ENCODE measurements at places on chromosomes 7 and 10.
A peak's percentile ranks its signal among the peaks of the same experiment; 100 is the strongest.

- DNase-seq: no peak
Measured at GRCh38 chr7:157547102-157547501, 210.3 kb downstream of the DNAJB6 start.

DNA sequence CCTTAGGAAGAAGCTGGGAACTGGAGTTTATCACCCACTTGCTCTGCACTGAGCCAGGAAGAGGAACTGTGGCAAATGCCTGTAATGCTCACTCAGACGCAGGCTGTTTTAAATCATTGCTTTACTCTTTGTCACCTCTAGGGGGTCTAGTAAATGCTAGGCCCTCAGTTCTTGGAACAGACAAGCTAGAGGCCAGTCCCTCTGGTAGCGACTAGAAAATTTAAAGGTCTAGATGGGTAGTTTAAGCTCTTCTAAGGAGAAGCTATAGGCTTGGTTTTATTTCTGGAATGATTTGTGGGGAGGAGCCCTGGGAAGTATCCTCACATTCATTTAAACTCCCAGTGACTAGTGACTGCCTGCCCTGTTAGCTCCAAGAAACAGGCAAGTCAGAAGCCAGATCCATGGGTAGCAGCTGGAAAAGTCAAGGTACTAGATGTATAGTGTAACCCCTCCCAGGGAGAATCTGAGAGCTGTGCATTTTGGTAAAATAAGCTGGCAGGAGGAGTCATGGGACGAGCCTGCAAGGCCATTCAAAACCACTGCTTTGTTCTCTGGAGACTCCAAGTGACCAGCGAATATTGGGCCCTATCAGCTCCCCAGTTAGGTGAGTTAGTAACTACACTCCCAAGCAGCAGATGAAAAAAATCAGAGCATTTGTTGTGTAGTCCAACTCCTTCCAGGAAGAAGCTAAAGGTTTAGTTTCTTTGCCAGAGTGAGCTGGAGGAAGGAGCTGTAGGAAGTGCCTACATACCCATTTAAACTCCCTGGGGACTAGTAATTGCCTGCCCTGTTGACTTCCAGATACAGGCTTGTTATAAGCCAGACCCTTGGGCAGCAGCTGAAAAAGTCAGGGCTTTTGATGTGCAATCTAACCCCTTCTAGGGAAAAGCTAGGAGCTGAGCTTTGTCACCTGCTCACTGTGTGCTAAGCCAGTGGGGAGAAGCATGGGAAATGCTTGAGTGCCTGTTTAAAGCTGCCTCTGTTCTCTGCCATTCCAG is 68.9 kb downstream of the DYNC1I1 start:
- DNase-seq: no peak

GRCh38 chr10:5666008-5666840 is at the start of gene ASB13:
TSS of gene ASB13 (minus strand) at chr10:5666595. CDS start at chr10:5666551, 44 bp downstream.
- no peak for DNase-seq

- DNase-seq: no peak
Measured at GRCh38 chr7:105611856-105612775, 30.8 kb upstream of the EFCAB10 start.

GRCh38 chr7:128000854-128001265 is 30.4 kb downstream of the LRRC4 start:
- no peak for DNase-seq

GRCh38 chr10:87508837-87509236 is 4.1 kb downstream of the MINPP1 start:
- no peak for DNase-seq

- no peak for DNase-seq
Measured at GRCh38 chr10:30812018-30812851, 182.7 kb upstream of the LYZL2 start.

GRCh38 chr7:130732980-130733930 is 752 bp downstream of the KLF14 start:
- peak; percentile 6 for DNase-seq

GRCh38 chr10:29408847-29409240 is 120.0 kb downstream of the LYZL1 start:
- no peak for DNase-seq

- DNase-seq: no peak
Measured at GRCh38 chr7:13090959-13091358, 403.5 kb downstream of the ARL4A start.

DNA sequence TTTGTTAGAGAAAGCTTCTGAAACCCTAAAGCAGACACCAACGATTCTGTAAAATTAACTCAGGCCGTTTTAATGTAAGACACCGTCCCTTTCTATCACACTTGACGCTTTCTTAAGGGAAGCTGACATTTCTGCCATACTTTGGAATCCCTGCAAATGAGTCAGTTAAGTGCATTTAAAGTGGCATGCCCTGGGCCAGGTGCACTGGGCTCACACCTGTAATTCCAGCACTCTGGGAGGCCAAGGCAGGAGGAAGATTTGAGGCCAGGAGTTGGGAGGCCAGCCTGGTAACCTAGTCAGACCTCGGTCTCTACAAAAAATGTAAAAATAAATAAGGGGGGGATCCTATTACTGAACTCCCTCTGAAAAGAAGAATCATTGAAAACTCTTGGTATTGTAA is 4.4 kb downstream of the UBE2H start:
- no peak for DNase-seq

DNA sequence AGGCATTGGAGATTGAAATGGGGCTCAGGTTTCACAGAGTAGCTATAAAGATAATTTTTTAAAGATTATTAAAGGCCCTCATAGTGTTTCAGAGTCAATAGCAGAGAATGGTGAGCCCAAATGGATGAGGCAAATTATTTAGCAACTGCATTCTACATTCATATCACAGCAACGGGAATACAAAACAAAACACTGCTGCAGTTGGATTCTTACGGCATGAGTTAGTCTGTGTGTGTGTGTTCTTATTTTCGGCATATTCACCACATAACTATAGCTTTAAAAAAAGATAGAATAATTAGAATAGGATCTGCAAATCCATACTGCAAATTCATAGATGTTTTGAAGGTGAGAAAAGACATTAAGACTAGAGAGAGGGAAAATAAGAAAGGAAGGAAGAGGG is 66.0 kb downstream of the SUGCT start:
- DNase-seq: no peak

DNA sequence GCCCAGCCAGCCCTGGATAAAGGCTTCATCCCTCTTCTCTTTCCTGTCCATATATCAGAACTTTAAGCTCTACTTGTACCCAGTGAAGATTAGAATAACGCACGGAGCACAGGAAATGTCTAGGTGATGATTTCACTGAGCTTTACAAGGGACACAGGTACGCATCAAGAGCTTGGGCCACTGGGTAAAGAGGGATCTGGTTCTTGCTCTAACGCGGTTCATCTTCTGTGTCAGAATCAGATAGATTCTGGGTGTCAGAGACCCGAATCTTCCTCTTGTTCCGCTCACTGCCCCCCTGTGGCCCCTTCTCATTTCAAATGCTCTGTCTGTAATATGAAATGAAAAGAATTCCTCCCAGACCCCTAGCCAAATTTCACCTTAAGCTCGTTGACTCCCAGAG is 24.7 kb downstream of the IL2RA start:
- DNase-seq: no peak

DNA sequence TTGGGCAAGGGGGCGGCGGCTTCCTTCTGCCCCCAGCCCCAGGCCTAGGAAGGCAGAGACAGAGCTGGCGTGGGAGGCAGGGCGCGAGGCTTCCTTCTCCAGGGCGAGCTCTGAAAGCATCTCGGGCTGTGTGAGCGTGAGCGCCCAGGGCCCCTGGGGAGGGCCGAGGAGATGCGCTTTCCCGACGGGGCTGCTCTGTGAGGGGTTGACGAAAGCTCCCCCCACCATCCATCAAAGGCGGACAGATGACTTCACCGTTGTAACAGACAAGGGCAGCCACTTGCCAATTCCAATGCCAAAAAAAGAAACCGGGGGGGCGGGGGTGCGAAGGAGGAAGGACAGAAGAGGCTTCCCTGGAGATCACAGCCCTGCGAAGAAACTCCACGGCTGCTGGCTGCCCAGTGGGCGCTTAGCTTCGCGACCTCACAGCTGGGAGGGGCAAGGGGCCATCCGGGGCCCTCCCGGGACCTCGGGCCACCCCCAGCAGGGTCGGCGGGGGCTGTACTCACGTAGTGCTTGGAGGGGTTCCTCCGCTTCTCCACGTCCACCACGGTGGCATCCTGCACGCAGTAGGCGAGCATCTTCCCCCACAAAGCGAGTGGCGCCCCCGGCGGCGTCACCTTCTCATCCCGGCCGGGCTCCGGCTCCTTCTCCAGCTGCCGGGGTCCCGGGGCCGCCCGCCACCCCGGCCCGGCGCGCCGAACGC is 537 bp downstream of the SH3PXD2A start:
- no peak for DNase-seq

- no peak for DNase-seq
Measured at GRCh38 chr10:78471723-78472550, 438.3 kb downstream of the RPS24 start.

- DNase-seq: no peak
Measured at GRCh38 chr7:127486654-127487053, 94.1 kb upstream of the ZNF800 start.

- no peak for DNase-seq
Measured at GRCh38 chr10:52682766-52683165, 89.8 kb downstream of the MBL2 start.

DNA sequence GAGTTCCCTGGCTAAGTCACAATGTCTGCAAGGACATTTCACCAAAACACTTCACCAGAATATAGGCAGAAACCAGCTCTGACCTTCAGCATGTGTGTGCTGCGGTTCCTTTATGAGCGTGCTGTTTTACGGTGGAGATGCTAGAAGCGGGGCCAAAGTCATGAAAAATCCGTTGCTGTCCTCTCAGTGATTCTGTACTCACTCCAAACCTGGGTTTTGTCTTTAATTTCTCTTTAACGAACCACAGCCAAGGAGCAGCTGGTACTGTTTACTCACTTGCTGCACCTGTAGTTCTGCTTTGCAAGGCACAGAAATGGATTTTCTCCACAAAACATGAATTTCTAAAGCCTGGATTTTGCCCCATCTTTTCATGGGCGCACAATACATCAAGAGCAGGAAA is 639.9 kb downstream of the PHTF2 start:
- no peak for DNase-seq

DNA sequence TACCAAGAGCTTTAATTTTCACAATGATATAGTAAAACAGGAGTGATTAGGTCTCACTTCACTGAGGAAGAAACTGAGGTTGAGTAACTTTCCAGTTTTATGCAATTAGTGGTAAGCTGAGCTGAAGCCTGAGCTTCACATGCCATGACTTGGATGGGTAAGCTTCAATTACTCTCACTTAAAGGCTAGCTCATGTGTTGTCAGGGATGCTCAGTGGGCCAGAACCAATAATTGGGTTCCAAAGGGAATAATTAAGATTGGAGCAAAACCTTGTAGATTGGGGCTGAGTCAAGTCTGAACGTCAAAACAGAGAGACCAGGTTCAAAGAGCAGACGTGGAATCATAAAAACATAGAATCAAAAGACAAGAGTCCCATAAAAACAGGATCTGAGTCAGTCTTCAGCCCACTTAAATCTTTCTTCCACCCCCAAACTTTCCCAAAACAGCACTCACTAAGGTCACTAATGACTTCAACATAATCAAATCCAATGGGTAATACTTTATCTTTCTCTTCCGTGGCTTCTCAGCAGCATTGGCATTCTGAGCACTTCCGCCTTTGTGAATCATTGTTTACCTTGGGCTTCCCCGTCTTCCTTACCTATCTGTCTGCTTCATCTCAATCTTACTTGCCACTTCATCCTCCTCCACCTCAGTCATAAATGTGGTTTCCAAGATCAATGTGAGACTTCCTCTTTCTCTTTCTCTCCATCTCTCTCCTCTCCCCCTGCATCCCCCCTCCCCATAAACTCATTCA is 23.0 kb upstream of the EGFR start:
- DNase-seq: no peak

- no peak for DNase-seq
Measured at GRCh38 chr10:121580276-121581116, 17.7 kb downstream of the FGFR2 start.

DNA sequence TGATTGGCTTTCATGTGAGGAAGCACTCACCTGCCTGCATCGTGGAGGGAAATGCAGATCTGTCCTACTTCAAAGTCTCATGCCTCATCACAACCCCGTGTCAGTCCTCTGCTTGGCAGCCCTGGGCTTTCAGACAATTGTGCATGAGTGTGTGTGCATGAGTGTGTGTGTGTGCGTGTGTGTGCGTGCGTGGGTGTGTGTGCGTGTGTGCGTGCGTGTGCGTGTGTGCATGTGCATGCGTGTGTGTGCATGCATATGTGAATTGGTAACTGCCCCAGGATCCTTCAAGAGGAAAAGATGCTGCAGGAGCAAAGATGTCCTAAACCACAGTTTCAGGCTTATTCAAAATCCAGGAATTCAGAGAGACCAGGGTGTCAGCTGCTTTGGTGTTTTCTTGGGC is 71.3 kb downstream of the LANCL2 start:
- no peak for DNase-seq

- no peak for DNase-seq
Measured at GRCh38 chr10:21212348-21212747, 313.1 kb downstream of the SKIDA1 start.

DNA sequence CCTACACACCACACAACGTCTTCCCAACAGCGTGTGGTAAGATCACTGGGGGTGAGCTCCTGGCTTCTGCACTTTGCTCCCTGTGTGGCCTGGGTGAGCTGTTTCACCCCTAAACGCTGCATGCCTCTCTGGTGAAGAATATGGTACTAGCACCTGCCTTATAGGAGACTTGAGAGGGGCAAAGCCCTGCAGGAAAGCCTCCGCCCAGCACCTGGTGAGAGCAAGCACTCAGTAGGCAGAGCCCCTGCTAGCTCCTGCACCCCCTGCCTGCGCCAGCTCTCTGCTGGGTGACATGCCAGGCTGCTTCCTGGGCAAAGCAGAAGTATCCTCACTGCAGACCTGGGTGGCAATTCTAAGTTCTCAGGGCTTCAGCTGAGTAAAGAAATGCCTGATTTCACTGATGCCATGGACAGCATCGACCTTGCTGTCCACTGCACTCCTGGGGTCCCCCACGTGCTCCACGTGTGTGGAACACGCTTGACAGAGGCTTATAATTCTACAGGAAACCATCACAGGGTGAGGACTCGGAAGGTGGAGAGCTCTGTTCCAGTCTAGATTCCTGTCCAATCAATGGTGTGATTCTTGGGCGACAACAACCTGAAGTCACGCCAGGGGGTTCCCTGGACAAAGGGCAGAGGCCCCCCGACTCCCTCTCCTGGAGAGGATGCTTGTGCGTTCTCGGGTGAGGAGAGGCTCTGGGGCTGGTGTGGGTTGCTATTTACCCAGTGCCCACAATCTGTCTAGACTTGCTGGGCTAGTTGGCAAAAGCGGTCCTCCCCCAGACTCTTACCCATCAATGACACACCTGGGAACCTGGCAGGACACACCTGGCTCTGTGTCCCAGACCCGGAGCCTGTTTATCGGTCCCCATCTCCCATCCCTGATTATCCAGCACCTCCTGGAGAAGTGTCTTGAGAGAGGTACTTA is 5.0 kb upstream of the CALML5 start:
- DNase-seq: no peak

- no peak for DNase-seq
Measured at GRCh38 chr10:14056610-14057332, 274.0 kb downstream of the FRMD4A start.

DNA sequence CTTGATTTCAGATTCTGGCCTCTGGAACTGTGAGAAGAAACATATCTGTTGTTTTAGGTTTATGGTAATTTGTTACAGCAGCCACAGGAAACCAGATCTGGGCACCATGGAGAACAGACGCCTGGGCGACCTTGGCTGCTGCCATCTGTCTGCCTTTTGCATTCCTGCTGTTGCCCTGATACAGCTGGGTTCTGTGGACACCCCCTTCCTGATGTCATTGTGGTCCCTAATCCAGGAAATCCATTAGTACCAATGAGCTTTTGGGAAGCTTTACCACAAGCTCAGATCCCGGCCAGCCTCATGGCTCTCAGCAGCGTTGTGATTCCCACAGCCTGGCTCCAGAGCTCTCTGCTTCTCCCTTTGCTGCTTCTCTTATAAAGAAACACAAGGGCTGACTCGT is 174.2 kb upstream of the NPS start:
- DNase-seq: no peak

- DNase-seq: no peak
Measured at GRCh38 chr7:139246905-139247304, 15.9 kb downstream of the UBN2 start.
